CD4-positive, alpha-beta T cell treated with Interleukin-4 for 1 hour (primary cell): ENCODE measurements at places on chromosomes 4 and X.
A peak's percentile ranks its signal among the peaks of the same experiment; 100 is the strongest.

GRCh38 chr4:138409670-138410069 lies 167.5 kb upstream of the SLC7A11 start:
- DNase-seq, result no peak

DNA sequence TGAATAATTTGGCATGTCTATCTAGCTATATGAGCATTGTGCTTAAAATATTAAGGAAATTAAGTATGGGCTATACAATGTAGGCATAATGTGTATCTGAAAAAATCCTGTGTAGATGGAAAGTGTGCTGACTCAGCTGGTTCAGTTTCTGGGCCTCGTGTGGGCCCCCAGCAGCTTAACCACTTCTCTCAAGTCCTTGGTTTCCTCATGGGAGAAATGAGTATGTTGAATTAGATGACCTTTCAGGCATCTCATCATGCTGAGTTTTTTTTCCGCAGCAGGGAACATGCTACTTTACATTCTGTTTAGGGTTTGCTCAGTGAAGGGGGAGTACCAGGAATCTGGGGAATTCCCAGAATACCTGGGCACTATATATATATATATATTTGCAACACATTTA lies 30.5 kb downstream of the RHOH start:
- no peak for DNase-seq

- DNase-seq, result no peak
Observed at GRCh38 chr4:32519060-32519459, 1798.9 kb downstream of the PCDH7 start.

- no peak for DNase-seq
Observed at GRCh38 chr4:174365018-174365587, 81.4 kb downstream of the CEP44 start.

DNA sequence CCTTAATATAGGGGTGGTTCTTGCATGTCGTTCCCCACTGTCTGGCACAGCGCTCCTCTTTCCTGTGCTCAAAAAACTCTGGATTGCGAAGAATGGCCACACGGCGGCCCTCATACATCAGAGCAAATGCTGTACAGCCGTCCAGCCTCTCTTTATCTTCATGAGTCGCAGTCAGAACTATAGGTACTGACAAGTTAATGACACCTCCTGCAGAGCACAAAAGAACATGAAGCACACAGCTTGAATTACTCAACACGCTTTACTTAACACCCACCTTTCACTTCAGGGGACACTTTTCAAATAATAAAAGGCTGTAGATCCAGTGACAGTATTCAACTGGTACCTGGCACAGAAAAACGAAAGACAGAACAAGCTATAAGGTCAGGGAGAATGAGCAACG lies 65.3 kb downstream of the PAPSS1 start:
- DNase-seq, result no peak

DNA sequence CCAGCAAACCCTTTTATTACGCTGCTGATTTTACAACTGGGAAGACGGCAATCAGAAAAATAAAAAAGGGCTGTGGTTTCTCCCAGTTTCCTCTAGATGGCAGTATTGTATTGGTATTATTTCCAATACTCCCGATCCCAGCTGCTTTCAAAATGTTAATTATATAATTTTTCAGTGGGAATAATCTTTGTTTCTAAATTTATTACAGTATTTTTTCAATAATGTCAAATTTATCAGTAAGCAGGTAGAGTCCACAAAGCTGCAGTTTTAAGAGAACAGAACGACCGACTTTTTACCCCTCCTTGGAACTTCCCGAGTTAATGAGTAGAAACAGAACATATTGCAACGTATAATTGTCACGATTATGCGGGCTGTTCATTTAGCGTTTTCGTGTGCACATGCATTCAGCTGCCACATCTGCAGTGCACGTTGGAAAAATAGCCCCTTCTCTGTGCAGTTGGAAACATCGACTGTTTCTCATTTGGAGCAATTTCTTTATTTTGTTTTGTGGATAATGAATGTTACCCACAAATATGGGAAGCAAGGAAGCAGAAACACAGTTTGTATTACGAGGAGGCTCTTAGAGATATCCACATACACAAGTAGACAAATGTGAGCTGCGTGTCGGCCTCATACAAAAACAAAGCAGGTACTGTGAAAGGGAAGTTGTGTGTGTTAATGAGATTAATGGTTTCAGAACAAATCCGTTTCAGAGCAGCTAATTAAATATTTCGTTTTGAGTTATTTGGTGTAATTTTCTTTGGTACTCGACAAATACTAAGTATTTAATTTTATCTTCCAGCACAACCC lies 188.0 kb downstream of the STIM2 start:
- peak; percentile 46 for DNase-seq

DNA sequence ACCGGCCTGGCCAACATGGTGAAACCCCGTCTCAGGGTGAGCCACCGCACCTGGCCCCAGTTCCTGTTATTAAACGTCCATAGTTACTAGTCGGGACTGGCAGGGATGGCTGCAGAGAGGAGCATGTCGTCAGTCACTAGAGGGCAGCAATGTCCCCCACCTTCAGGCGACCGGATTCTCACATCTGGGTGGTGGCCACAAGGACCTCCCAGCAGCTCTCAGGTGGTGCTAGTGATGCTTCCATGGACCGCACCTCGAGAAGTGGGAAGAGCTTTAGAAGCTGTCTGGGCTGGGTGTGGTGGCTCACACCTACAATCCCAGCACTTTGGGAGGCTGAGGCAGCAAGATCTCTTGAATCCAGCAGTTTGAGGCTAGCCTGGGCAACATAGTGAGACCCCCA lies 13.3 kb upstream of the IL3RA start:
- DNase-seq, result peak; percentile 75
